ENCODE measurements at places on chromosomes 7 and 10.
A peak's percentile ranks its signal among the peaks of the same experiment; 100 is the strongest.

DNA sequence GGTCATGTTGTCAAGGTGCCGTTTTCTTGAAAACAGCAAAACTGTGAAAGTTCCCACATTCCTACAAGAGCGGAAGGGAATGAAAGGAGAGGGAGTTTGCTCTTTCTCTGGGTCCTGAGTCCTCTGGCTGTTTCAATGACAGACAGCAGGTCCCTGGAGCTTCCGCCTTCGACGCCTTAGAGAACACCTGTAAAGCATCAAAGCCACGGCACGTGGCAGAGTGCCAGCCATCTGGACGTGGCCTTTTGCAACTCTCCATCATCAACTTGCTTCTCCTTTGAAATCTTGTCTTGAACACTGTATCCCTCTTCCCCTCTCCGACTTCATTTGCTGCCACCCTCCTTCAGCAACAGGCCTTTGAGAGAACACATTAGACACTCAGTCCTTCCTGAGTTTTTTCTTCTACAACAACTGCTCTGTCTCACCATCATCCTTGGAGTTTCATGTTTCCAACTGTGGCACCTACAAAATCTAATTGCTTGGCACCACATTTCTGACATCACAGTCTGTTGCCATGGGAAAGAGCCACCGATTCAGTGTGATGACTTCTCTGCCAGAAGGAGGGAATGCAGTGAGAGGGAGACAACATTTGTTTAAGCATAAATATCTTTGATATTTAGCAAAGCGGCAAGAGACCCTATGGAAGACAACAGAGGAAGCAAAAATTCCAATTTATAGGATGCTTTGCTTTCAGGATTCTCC is 204.9 kb upstream of the PTER start:
- DNase-seq: no peak

DNA sequence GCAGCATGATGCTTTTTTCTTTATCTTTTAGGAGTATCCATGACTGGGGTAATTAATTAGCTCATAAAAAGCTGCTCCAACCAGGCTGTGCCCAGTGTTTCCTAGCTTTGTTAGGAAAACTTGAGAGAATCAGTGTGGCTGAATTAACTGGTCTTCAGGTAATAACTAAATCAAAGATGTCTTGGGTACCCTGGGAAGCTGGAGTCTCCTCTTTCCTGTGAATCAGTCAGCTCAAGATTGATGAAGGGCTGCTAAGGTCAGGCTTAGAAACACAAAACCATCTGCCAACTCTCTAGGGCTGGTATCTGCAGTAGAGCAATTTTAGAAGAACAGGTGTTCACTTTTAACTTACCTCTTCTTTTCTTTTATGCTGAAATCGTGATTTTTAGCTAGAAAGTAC is 21.4 kb upstream of the ATOH7 start:
- no peak for DNase-seq

GRCh38 chr7:78179211-78179610 is 380.6 kb downstream of the PHTF2 start:
- no peak for DNase-seq

DNA sequence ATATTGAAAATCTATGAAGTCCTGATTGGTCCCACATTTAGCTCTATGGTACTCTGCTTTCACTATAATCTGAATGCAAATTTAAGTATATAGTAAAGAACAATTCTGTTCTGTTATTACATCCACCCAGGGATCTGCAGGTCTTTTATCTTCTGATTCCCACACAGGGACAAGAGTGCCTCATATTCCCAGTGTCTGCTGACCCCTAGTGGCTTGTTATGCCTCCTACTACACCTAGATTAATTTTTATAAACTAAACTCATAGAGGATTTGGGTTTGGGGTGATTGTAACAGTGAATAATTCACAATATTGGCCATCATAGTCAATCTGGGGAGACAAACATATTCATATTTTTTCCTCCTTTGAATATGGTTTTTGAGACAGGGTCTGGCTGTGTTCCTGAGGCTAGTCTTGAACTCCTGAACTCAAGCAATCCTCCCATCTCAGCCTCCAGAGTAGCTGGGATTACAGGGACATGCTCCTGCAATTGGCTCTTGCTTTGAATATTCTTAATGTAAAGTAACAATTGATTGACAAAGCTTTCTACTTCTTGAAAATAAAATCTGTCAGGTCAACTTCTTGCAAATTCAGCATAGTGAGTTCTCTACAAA is 282.1 kb downstream of the KCND2 start:
- peak; percentile 71 for DNase-seq

- DNase-seq: no peak
Measured at GRCh38 chr10:86283466-86284287, 82.9 kb downstream of the GRID1 start.

DNA sequence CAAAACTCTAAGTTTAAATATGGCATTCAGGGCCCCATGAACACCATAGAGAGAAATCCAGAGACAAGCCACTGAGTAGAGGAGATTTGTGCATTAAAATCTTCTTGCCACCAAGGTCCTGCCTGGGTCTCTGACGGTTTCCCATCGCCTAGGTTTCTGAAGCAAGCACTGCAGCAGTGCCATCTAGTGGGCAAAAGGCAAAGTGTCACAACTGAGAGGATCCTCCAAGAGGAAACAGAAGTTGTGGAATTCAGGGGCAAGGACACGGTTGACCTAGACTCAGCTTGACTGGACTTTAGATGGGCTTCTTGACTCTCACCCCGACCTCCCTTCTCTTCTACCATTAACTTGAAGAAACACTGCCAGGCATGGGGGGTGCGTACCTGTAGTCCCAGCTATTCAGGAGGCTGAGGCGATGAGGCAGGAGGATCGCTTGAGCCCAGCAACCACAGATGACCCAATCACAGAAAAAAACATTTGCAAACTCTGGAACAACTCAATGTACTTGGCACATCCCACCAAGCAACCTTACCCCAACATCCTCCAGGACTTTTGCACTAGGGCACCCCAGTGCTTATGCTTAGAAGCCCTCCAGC is 604.1 kb downstream of the GALNT17 start:
- DNase-seq: peak; percentile 86

GRCh38 chr7:52830801-52831200 is 204.6 kb upstream of the POM121L12 start:
- DNase-seq: no peak

DNA sequence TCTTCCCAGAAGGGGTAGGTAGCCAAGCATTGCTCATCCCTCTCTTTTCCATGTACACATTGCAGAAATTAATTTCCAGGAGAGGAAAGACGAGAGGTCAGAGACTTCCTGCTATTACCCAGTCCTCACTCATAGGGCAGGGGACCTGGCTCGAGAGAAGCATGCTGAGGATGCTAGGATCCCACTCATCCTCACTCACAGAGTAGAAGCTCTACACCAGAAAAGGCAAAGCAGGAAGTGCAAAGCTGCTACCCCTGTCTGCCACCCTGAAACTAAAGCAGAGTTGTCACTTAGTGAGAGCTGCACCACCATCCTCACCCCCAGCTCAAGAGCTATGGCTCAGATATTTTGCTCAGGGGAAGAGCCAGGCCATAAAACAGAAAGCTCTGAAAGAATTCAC is 9.9 kb downstream of the OR9A2 start:
- DNase-seq: no peak

DNA sequence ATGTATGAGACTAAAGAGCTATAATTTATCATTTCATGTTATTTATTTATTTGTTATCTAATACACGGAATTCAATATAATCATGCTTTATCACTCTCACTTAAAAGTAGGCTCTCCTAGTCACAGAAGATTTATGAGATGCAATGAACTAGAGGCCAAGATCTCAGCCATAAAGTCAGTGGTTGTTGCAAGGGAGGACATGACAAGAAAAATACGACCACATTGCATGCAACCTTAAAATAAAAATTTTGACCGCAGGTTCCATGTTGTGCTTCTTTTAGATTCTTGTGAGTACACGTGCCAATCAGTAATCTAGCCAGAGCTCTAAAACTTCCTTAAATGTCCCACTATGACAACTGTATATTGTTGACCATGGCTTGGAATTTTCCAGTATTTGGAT is 75.9 kb upstream of the SP8 start:
- no peak for DNase-seq

- no peak for DNase-seq
Measured at GRCh38 chr7:40463446-40463845, 328.6 kb downstream of the SUGCT start.

- DNase-seq: no peak
Measured at GRCh38 chr10:1047937-1048336, 982 bp downstream of the IDI1 start.

- no peak for DNase-seq
Measured at GRCh38 chr7:37786741-37787569, 61.4 kb upstream of the NME8 start.

DNA sequence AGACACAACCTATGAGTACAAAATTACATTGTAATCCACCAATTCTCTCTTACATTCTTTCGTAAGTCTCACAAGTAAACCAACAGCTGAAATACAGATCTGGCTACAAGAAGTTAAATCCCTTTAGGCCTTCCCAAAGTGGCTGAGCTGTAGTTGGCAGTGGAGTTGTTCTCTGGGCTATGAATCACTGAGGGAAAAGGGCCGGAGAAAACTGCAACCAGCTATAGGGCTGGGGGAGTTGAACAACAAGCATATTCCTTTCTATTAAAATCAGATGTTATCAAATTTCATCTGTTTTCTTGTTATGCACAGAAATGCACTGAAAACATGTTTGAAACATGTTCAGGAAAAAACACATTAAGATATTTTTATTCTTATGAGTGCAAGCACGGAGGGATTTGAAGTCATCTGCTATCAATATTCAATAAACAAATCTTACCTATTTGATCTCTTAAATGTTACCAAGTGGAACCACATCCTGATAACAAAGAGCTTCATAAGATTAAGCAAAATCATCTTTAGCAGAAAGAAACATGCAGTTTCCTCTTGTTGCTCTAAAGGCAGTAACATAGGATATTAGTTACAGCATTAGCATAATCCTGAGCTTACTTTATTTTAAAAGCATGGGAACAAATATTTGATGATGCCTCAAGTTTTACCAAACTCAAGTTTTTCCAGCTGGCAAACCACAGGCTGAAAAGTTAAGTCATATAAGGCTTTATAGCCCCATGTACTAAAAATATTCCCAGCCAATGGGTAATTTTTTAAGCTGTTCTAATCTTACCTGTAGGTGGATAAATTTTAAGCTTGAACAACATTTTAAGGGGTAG is 212.7 kb downstream of the TAX1BP1 start:
- DNase-seq: no peak

GRCh38 chr10:52348037-52348564 is 34.0 kb downstream of the DKK1 start:
- DNase-seq: no peak

DNA sequence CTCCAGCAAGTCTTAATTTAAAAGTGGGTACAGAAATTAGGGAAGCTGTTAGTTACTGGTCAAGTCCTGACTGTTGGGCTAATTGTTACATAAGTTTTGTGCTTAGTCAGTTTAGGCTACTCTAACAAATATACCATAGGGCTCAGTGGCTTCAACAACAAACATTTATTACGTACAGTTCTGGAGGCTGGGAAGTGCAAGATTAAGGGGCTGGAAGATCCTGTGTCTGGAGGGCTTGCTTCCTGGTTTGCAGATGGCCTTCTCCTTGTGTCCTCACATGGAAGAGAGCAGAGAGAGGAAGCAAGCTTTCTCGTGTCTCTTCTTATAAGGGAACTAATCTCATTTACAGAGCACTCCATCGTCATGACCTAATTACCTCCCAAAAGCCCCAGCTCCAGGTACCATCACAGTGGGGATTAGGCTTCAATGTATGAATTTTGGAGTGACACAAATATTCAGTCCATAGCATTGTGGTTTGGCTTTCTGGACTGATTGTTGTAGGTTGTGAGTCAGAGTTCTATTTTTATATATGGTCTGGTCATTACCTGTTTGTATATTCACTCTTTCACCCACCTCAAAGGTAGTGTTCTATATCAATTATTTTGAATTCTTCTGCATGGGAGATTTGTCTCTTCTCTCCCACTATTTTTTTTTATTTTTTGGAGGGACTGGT is 17.1 kb downstream of the ST7 start:
- DNase-seq: no peak

DNA sequence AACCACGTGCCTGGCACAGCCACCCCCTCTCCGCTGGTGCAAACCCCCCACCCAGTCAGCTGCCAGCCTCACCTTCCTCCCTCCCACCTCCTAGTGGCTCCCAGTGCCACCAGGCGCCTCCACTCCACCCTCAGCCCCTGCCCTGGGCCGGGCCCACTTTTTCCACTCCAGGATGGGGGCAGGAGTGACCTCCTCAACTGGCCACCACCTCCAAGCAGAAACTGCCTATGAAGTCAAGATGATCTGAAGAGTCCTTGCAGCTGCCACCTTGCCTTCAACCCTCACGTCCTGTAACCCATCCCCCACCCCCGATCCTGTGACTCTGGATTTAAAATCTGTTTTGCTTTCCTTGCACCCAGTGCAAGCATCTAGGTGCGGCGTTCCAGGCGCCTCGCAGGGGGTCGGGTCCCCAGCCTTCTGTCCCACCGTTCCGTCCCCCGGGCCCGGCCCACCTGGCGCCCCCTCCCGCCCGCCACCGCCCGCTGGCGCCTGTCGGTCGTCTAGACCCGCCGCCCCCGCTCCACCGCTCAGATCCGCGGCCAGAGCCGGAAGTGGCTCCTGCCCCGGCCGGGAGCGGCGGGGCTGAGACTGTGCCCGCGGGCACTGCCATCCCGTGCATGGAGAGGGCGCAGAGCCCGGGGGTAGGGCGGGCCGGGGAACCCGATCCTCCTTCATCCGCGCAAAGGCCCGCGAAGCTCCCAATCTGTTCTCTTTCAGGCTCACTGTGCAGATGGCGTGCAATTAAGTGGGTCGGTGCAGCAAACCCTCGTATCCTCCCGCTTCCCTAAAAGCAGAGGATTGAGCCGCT is 51.2 kb upstream of the GTF2I start:
- DNase-seq: peak; percentile 28

GRCh38 chr10:48498940-48499510 is 105.8 kb downstream of the ARHGAP22 start:
- DNase-seq: no peak

DNA sequence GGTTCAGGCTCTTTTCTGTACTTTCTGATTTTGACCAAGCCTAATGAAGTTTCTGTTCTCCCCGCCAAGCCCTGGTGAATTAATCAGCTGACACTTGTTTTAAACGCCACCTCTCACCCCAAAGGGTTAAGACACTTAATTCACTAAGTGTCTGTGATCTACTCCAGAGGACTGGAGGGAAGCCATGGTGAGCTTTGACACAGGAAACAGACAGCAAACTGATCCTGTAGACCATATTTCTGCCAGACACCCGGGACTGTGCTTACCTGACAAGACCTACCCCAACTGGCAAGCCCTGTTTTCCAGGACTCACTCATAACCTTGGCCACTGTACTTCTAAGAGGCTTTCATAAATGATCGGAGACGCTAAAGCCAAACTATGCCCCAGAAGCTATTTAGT is 126.0 kb downstream of the STRA8 start:
- DNase-seq: peak; percentile 97

GRCh38 chr7:124934841-124935240 is 5.2 kb upstream of the POT1 start:
- no peak for DNase-seq

DNA sequence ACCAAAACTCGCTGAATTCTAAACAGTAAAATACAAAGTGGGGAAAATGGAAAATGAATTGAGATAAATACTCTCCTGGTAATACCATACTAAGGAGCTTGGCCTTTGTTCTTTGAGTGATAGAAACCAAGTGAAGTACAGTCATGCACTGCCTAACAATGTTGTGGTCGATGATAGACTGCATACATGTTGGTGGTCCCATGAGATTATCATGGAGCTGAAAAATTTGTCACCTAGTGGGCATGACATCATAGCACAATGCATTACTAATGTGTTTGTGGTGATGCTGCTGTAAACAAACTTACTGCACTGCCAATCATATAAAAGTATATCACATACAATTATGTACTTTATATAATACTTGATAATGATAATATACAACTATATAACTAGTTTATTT is 419.1 kb downstream of the ARL4A start:
- DNase-seq: no peak
